BJ (cell line): ENCODE measurements at places on chromosomes 1 and 21.

DNA sequence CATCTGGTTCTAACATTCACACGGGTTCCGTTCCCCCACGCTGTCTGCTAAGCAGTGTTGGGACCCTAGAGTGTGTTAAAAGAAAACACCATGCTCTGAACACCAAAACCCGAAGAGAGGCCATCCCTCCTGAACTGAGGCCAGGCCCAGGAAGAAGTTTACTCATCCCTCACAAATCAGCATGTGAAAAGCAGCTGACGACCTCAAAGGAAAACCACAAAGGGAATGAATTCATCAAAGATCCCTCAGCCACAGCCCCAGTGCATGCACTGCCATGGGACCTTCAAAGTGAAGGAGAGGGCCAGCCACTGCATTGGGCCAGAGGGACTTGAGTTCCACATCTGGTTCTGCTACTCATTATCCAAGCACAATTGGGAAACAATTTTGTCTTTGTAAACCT, 7.0 kb upstream of the PSEN2 start:
- peak; percentile 50 for DNase-seq

DNA sequence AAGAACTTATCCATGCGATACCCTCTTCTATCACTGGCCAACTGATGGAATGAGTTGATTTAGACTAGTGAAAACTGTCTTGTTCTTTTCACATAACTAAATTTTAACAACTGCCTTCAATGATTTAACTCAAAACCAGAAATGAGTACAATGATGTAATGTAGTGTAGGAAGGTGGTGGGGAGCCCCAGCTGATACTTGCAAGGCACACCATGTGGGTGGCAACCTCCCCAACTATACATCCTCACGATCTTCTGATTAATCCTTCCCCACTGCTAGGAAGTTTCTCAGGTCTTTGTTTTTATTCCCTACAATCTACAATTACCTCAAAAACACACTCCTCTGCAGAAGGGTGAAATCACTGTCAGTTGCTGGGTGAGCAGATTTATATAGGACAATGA, 100.7 kb downstream of the KCTD3 start:
- no peak for DNase-seq

GRCh38 chr1:212587016-212587887, 21.3 kb upstream of the ATF3 start:
- no peak for DNase-seq

DNA sequence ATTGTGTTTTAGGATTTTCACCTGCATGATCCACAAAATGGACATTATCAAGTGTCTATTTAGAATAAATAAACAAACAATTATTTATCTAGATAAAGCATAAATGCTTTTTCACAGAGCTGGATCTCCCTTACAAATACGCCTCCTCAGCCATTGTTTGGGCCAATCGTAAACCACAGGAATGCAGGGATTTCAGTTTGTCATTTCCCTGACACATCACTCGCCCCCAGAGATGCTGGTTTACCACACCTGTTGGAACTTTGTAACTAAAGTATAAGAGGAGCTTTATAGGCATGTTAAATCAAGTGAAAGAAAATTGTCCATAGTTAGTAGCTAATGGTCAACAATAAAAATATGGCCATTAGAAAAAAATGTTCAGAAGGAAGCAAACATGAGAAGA, 40.3 kb downstream of the GPR88 start:
- DNase-seq: no peak

GRCh38 chr1:234600418-234601281, 9.3 kb downstream of the IRF2BP2 start:
- no peak for DNase-seq

DNA sequence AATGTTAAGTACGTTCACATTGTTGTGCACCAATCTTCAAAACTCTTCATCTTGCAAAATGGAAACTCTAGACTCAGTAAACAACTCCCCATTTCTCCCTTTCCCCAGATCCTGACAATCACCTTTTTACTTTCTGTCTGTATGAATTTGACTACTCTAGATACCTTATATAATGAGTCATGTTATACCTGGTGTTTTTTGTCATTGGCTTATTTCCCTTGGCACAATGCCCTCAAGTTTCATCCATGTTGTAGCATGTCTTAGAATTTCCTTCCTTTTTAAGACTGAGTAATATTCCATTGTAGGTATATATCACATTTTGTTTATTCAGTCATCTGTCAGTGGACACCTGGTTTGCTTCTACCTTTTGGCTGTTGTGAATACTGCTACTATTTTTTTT, 399.5 kb downstream of the LMO4 start:
- no peak for DNase-seq

DNA sequence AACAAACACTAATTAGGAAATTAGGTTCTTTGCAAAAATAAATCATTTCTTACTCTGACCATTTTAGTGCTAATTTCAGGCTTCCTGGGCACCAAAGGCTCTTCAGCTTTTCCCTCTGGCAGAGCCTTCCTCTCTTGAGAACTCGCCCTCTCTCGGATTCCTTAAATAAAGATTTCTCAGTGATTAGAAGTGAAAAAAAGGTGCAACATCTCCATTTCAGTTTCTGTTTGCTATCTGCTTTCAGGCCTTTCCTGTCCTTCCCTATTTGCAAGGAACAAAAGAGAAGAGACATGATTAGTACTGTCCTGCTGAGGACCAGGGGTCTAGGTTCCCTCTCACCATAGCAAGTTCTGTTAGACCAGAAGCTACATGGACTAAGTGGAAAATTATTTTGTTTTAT, 27.8 kb upstream of the CACYBP start:
- no peak for DNase-seq

- no peak for DNase-seq
Observed at GRCh38 chr1:50476800-50477199, 53.6 kb upstream of the DMRTA2 start.

GRCh38 chr1:14282707-14283106, 315.8 kb upstream of the KAZN start:
- no peak for DNase-seq

GRCh38 chr1:42322577-42322976, 12.5 kb downstream of the FOXJ3 start:
- no peak for DNase-seq

DNA sequence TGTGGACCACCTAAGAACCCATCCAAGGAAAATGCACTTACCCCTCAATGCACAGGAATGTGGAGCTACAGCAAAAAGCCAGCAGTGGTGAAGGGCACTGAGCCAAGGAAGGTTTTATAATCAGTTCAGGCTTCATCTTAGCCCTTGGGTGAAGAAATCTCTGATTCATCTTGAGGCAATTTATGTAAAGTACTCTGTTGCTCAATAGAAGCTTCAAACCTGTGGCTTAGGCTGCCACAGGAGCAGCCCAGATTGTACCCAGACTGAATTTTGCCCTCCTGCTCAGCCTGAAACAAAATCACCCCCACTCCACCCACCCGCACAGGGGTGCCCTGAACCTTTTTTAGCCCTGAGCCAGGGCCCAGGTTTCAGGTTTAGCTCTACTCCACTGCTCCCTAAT, at the start of gene S100A12:
S100A12 (minus strand) TSS at position 111 of the 400 bp plus-strand sequence. CDS start 1,029 bp downstream, outside the sequence.
- DNase-seq: peak; percentile 22

DNA sequence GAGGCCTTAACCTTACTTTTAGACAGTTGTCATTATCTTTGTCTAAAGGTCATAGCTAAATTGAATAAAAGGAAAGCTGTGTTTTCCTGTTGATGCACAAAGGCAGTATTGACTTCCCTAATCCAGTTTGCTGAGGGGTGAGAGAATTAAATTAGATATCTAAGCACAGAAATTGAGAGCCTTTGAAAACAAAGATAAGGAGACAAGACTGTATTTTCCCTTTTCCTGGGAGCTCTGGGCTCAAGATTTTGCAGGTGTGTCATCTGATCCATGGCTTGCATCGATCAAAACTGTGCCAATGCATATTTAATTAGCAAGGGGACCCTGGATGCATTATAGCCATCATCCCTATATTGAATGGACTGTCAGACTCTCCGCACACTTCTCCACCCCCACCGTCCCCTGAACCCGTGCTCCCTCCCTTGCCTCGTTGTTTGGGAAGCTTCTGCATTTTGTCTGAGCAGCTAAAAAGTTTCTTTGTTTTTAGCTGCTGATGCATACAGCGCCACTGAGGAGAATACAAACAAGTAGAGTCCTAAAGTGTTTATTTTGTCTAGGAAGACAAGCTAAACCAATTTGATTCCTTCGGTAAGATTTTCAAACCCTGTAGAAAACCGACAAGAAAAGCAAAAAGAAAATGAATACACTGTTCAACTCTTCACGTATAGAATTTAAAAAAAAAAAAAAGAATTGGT, 186.3 kb downstream of the NFIA start:
- no peak for DNase-seq

GRCh38 chr1:111852261-111852721, 96.6 kb downstream of the DDX20 start:
- DNase-seq: no peak

- no peak for DNase-seq
Observed at GRCh38 chr21:32523463-32523862, 61.9 kb downstream of the TCP10L start.

GRCh38 chr1:201911826-201912571, 23.3 kb downstream of the SHISA4 start:
- DNase-seq: no peak

DNA sequence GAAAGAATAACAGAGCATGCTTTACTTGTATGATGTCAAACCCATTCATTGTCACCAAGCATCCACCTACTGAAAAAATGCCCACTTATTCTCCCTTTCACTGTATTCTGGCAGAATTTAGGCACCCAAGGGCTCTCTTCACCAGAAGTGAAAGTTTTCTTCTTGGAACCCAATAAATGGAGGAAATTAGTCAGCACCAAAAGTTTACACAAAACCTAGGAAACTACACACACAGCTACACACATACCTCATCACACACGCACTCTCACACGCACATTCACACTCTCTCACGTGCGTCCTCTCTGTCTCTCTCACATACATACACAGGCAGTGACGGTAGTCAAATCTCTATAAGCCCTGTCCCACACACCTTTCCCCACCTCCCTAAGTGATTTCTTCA, 37.6 kb downstream of the MCOLN2 start:
- no peak for DNase-seq

- DNase-seq: no peak
Observed at GRCh38 chr1:16015491-16015890, 2.4 kb downstream of the HSPB7 start.

DNA sequence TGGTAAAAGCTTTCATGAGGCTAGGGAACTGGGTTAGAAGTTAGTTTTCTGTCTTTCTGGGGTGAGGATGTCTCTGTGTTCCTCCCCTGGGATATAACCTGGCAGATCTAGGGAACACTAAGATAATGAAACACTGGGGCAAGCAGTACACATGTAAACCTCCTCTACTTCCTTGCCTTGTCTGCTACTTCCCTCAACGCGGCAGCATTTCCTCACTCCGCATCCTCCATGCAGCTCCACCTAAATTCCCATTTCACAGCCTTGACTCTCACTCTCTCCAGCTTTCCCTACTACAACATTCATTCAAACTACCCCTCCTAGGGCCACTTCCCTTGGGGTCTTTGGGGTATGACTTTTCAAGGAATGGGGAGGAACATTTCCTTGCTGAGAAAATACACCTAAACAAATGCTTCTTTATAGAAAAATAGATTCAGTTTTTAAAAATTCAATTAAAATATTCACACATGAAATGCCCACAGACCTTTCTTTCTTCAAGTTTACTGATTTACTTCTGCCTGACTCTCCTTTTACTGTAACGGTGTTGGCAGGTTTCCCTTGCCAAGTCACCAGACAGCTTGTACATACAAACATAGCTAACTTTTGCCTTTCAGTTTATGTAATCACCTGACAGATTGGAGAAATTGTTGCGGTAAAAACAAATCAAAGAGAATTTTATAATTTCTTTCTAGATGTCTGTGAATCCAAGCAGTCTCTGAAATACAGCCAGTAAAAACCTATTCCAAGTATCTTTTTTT, 90.1 kb downstream of the TNFSF18 start:
- DNase-seq: no peak

- no peak for DNase-seq
Observed at GRCh38 chr1:90745972-90746371, 28.9 kb upstream of the BARHL2 start.
